ENCODE measurements at places on chromosomes 4 and X.

GRCh38 chr4:86019906-86020305, 339.9 kb downstream of the MAPK10 start:
- DNase-seq: no peak

DNA sequence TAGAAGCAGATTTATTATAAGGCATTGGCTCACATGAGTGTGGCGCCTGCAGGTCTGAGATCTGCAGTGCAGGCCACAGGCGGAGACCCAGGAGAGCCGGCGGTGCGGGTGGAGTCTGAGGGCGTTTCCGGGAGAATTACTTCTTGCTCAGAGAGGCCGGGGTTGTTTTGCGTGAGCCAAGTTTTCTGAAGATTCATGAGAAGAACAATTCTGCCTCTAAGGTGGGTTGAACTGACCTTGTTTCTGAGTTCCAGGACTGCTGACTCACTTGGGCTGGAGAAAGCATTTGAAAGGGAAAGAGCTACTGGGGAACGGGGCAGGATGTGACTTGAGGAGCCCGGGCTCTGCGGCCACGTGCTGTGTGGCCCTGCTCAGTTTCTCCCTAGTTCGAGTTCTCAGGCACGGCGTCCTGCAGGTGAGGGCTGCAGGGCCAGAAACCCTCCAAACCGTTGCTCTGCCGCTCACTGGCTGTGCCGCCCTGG, 36.7 kb upstream of the SORCS2 start:
- DNase-seq: peak; percentile 8

- no peak for DNase-seq
Observed at GRCh38 chrX:133609166-133609565, 193.9 kb upstream of the GPC4 start.

DNA sequence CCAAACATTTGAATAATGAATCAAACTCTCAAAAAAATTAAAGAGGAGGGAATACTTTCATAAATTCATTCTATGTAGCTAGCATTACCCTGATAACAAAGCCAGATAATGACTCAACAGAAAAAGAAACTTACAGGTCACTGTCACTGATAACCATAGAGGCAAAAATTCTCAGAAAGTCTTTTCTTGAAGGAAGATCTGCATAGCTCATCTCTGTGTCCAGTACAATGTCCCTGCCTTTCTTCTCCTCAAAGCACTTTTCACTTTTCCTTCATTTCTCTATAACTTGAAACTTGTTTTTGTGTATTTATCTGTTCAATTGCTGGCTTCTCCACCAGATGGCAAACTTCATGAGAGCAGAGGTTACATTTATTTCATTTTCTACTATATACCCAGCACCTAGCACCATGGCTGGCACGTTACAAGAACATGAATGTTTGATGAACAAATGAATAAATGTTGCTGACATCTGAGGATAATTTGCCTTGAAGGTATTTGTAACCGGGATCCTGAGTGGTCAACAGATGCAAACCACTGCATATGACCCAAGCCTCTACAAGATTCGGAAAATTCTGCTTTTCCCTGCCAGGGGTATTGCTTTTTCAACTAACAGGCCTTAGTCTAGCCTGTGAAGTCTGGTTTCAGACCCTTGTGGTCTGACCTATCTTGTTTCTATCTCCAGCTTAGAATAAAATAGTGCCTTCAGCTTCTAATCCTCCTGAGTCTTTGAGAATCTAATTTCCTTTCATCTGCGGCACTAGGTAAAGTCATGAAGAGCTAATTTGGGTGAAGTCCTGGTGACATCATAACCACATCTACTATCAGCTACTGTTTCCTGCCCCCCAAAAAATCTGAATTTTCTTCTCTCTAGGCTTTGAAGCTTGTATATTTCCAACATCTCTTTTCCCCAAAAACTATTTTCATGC, 52.5 kb upstream of the ANTXR2 start:
- DNase-seq: peak; percentile 33

DNA sequence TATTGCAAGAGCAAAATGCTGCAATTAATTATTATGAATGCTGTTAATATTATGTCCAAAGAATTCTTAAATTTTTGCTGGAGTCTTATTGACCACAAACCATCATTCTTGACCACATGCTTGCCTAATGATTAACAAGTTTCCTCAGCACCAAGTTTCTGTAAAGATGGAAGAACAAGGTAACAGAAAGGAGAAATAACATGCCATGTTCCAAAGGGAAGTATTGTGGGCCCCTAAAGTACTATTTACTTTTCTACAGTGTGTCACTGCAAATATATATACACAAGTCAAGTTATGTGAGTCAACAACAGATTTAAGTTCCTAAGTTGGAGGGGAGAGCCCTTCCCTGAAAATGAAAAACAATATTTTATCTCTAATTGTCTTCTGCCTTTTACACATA, 20.6 kb downstream of the FAM47E start:
- no peak for DNase-seq

- DNase-seq: no peak
Observed at GRCh38 chrX:141879616-141880015, 24.1 kb upstream of the MAGEC1 start.

- DNase-seq: no peak
Observed at GRCh38 chrX:151904989-151905388, 7.7 kb upstream of the MAGEA4 start.

DNA sequence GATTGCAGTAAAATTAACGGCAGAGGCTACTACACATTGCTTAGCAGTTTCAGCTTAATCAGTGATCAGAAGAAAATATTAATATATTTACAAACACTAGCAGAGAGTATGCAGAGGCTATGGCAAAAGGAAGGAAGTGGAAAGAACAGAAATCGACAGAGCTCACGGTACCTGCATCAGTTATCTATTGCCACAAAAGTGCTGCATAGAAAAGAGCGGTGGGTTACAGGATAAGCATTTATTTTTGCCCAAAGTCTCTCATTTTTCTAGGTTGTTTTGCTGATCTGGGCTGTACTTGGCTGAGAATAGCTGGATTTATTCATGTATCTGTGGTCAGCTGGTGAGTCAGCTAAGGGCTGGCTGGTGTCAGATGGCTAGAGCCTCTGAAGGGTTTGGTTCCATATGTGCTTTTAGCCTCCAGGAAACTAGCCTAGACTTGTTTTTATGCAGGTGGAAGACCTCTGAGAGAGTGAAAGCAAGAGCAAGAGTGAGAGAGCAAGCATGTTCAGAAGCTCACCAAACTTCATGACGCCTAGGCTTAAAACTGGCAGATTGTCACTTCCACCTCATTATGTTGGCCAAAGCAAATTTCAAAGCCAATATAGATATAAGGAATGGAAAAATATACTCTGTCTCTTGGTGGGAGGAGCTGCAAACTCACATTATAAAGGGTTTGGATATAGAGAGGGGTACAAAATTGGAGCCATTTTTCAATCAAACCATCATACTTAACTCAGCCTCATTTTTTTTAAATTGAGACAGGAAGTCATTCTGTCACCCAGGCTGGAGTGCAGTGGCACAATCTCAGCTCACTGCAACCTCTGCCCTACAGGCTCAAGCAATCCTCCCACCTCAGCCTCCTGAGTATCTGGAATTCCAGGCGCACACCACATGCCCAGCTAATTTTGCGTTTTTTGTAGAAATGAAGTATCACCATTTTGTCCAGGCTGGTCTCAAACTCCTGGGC, 153.2 kb upstream of the RPL34 start:
- peak; percentile 75 for DNase-seq

DNA sequence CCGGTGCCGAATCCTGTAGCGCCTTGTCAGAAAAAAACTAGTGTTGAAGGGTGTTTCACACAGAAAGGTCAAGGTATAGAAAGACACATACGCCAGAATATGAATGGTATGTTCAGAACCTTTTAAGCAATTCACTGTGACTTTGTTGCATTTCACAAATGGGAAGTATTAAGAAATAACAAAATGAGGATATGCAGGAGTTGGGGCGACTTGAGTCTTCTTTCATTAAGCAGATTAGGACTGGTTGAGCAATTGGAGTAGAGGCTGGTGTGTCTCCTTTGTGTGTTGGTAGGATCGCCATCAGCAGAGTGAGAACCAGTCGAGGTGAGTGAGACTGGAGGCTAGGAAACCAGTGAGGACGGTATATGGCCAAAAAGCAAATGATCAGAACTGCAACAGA, 1454.5 kb upstream of the TENM3 start:
- DNase-seq: no peak

GRCh38 chr4:111480510-111480909, 664.7 kb upstream of the FAM241A start:
- no peak for DNase-seq

DNA sequence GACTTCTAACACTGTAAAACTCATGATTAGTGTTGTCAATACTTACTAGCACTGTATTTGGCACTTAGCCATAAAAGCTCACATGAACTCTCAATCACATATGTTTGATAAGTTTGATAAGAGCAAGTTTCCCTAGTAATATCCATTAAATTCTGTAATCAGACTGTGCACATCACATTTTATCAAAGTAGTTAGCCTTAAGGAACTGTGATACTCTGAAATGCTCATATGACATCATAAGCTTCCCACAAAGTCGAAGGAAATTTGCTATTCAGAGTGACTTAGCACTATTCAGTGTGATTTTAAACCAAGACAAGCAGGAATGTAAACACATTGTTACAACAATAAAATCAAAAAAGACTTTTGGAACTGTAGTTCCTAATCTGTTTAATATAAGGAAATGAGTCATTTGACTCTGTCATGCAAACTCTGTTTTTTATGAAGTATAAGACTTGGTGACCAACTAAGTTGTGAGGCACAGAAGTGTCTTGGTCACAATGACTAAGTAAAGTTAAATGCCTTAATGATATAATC, 6.7 kb downstream of the SLC7A11 start:
- peak; percentile 90 for DNase-seq

- peak; percentile 51 for DNase-seq
Observed at GRCh38 chr4:156321203-156321602, 367.5 kb upstream of the CTSO start.

DNA sequence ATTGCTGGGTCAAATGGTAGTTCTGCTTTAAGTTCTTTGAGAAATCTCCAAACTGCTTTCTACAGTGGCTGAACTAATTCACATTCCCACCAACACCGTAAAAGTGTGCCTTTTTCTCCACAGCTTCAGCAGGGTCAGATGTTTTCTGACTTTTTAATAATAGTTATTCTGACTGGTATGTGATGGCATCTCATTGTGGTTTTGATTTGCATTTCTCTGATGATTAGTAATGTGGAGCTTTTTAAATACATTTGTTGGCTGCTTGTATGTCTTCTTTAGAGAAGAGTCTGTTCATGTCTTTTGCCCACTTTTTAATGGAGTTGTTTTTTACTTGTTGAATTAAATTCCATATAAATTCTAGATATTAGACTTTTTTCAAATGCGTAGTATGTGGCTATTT, 257.5 kb upstream of the ANKRD50 start:
- no peak for DNase-seq

DNA sequence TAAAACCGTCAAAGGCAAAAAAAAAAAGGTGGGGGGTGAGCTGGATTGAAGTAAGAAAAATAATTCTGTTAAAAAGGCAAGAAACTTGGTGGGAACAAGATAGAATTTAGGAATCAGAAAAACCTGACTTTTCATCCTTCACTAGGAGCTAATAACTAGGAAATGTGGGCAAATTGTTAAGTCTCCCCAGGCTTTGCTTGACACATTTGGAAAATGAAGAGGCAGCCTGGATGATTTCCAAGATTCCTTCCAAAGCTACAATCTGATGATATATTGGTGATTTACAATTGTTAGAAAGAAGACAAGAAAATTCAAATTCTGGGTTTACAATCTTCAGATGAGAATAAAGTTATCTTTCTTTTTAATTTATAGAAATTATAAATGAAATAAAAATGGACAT, 1062.5 kb downstream of the ADGRL3 start:
- DNase-seq: no peak

GRCh38 chr4:99625369-99625768, 32.3 kb downstream of the C4orf54 start:
- DNase-seq: no peak

- no peak for DNase-seq
Observed at GRCh38 chrX:57119416-57119815, 1.9 kb downstream of the SPIN2B start.

DNA sequence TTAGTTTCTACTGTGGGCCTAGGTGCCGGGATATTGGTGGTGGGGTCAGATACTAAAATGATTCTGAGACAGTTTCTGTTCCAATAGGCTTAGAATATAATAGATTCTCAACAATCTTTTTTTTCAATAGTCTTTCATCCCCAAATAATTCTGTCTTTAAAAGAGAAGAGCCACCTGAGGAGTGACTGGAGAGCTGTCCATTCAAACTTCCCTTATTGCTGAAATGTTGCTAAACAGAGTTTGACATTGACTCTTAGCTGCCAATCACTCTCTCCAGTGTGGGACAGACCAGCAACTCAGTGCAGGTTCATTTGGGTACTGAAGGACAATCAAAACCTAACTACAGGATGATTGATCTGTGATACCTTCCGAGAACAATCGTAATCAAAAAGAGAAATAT, 12.4 kb upstream of the ADH7 start:
- no peak for DNase-seq

GRCh38 chr4:17512973-17513665, 1.2 kb upstream of the QDPR start:
- DNase-seq: no peak

DNA sequence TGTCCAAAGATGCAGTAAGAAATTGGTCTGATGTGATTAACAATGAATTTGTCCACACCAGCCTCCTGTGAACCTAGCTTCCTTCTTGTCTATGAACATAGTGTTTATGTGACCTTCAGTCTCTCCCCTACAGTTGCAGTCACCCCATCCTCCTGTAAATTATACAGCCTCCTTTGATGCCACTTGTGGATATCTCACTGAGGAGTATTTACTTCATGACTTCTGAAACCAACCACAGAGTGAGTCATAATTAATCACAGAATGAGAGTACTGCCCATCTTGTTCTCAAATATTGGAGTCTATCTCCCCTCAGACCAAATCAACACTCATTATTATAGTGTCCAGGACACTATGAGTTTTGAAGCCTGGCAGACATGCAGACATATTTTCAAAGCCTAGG, 27.3 kb upstream of the XAGE2 start:
- peak; percentile 1 for DNase-seq

GRCh38 chr4:73744203-73744602, 3.8 kb downstream of the CXCL8 start:
- no peak for DNase-seq

GRCh38 chr4:8688041-8688907, 95.7 kb downstream of the CPZ start:
- DNase-seq: no peak

DNA sequence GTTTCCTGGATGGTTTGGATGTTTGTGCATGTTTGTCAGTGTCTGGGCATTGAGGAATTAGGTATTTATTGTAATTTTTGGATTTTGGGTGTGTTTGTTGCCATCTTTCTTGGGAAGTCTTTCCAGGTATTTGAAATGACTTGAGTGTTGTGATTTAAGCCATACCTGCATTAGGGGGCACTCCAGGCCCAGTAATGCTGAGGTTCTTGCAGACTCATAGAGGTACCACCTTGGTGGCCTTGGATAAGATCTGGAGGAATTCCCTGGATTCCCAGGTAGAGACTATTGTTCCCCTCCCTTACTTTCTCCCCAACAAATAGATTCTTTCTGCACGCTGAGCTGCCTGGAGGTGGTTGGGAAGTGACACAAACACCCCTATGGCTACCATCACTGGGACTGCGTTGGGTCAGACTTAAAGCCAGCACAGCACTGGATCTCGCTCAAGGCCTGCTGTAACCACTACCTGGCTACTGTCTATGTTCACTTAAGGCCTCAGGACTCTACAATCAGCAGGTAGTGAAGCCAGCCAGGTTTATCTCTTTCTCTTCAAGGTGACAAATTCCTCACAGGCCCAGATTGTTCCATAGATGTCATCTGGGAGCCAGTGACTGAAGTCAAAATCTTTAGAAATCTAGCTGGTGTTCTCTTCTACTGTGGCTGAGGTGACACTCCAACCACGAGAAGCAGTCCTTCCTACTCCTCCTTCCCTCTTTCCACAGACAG, 643.6 kb downstream of the PDHA2 start:
- no peak for DNase-seq

All from A172 (cell line).